ENCODE measurements at places on chromosomes 3 and 15.

GRCh38 chr3:130968221-130968620 lies 58.4 kb downstream of the ASTE1 start:
- no peak for DNase-seq

DNA sequence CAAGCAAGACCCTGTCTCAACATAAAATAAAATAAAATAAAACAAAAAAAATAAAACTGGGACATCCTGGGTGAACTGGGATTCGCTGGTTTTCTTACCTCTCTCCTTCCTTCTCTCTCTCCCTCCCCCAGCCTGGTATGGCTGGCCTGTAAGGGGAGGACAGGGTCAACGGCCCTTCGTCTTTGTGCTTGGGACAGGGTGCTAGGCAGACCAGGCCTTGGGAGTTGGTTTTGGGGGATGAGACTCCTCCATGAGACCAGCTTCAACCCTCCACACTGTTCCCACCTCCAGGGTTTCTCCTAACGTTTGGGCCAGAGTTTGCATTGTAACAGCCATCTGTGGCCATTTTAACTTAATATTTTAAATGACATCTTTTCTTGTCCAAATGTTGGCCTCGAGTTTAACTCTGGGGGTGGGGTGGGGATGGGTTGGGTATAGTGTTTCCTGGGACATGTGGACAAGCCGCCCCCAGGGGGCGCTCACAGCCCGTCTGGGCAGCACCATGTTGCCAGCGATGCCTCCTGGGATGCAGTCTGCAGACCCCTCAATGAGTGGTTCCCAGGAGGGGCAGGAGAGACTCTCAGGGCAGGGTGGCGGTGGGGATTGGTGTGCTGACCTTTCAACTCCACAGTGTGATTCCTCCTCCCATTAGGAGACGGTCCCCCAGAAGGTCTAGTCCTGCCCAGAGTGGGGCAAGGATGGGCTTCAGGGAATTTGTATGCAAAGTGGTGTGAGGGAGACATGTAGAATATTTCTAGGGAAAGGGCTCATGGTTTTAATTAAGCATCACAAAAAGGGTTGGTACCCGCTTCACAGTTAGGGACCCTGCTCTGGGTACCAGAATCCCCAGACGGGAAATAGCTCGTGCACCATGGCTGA lies 37.7 kb upstream of the LCTL start:
- peak; percentile 48 for DNase-seq

DNA sequence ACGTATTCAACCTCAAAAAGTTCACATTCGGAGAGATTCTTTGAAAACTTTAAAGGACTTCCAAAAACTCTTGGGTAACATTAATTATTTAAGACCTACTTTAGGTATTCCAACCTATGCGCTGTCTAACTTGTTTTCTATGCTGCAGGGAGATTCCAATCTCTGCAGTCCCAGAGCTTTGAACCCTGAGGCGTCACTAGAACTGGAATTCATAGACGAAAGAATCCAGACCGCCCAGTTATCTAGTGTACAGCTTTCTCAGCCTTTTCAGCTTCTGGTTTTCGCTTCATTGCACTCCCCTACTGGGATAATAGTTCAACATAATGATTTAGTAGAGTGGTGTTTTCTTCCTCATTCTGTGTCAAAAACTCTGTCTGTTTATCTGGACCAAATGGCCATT lies 711.3 kb downstream of the ROBO1 start:
- no peak for DNase-seq

DNA sequence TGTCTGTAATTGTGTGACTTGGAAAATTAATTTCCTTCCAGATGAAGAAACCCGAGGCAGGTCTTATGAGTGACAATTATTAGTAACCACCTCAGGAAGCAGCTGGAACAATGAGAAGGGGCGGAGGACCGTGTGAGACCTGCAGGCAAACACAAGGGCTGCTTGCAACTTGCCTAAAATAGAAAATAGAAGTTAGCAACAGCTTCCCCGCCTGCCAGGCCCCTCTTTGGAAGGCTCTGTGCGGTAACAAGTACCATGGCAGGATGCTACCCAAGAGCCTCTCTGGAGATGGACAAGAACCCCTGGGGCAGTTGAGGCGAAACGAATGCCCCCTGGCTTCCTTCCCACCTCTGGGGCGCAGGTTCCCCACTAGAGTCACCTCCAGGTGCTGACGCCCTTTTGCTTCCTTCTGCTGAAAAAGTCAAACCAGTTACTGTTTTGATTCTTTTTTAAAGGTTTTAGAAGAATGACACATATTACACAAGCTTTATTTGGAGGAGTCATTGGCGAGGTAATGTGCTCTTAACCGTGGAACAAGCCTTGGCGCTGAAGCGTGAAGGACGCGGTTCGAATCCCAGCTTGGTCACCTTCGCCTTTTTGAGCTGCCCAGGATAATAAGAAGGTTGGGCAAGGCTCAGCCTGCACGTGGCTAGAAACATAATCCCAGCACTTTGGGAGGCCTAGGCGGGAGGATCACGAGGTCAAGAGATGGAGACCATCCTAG lies 47.0 kb upstream of the SYNM start:
- DNase-seq: no peak

DNA sequence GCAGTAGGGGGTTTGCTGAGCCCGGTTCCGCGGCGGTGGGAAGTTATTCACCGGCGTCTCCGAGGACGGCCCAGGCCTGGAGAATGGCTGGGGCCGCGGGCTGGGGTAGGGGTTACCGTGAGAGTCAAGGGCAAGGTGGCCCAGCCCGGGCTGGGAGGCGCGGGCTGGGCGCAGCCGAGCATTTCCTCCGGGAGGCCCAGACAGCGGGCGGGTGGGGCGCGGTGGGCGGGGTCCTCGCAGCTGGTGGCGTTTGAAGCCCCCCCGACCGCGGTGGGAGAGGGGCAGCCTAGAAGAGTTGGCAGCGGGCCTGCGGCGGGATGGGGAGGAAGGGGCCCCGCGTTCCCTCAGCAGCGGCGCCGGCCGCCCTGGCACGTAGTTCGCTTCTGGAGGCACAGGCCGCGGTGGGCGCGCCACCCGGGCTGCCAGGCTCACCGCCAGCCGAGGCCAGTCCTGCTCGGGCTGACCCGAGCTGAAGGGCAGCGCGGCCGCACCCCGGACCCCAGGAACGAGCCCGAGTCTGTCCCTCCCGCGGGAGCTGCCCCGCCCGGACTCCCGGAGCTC lies 960 bp upstream of the KLF13 start:
- DNase-seq: peak; percentile 57

GRCh38 chr3:122421836-122422235 lies 6.0 kb upstream of the WDR5B start:
- no peak for DNase-seq

Measured in T follicular helper cell (primary cell).